ENCODE measurements at places on chromosomes 3 and 15.
A peak's percentile ranks its signal among the peaks of the same experiment; 100 is the strongest.

GRCh38 chr3:17315897-17316296 is 426.5 kb downstream of the TBC1D5 start:
- no peak for DNase-seq

DNA sequence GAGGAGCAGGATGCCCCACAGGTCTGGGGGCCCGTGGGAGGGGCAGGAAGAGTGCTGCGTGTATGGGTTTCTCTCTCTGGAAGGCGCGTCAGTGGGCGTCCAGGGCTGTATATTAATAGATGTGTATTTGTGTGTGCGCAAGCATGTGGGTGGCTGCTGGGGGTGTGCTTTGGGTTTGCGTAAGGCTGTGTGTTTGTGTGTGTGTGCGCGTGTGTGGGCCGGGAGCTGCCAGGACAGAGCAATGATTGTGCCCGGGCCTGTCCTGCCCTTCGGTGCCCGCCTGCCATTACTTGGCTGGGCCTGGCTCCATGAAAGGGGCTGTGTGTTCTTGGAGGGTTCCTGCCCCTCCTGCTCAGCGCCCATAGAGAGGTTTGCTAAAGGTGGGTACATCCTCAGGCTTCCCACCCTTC is 16.3 kb downstream of the CSPG4 start:
- DNase-seq, result no peak

GRCh38 chr3:43327582-43327979 is 41.2 kb downstream of the SNRK start:
- no peak for DNase-seq

DNA sequence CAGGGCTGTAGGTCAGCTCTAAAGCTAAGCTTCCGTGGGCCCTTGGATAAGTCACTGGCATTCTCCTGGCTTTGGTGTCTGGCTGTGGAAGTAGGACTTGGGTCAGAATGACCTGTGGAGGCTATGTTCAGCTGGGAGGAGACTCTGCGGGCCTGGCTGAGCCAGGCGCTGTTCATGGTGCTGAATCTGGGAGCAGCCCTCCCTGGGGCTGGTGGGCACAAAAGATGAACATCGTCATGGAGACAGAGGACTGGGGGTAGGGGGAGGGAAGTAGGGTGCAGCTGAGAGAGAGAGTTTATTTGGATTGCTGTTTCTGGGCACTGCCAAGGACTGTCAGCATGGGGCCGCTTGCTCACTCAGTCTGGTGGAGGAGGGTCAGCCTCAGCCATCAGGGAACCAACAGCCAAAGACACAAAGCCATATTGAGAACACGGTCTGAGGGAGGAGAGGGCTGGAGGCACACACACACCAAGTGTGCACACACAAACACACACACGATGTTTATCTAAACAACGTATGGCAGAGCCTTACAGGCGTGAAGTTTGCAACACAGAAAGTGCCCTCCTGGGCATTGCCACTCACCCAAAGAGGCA is 120.7 kb upstream of the LINGO1 start:
- no peak for DNase-seq

DNA sequence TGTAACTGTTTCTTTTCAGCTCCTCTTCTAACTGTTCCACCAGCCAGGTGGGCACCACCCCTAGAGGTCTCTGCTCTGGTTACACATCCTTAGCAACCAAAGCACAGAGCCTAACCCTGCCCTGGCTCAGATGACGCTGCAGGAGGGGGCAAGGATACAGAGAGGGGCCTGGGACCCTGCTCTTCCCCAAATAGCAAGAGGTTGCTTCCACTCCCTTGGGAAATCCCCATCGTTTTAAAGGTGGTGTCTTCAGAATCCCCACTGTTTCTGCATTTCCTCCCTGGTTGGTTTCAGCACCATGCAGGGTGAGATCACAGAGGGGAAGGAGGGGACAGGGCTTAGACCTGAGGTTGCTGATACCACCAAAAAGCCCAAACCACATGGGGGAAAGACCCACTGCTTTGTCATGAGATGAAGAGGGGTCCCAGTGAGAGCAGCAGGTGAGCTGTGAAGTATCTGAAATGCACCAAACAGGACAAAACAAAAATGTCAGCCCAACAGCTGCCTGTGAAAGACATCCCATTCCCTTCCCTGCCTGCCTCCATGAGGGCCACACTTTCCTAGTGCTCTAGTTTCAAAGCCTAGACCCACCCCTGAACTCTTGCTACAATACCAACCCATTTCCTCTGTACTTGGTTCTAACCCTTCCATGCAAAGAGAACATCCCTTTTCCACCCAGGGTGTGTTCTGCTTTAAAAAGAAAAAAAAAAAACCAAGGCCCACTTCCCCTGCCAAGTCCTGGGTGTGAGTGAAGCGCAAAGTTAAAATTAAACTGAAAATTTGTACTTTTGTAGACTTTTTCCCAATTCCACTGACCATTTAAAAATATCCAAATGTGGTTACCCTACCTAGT is 29.0 kb downstream of the ANP32A start:
- DNase-seq, result peak; percentile 43

Measured in activated CD4-positive, alpha-beta T cell treated with anti-CD3 and anti-CD28 coated beads, Interleukin-2, amount 50 U/mL, for 24 hours (primary cell).